ENCODE measurements at places on chromosomes 6 and 20.

DNA sequence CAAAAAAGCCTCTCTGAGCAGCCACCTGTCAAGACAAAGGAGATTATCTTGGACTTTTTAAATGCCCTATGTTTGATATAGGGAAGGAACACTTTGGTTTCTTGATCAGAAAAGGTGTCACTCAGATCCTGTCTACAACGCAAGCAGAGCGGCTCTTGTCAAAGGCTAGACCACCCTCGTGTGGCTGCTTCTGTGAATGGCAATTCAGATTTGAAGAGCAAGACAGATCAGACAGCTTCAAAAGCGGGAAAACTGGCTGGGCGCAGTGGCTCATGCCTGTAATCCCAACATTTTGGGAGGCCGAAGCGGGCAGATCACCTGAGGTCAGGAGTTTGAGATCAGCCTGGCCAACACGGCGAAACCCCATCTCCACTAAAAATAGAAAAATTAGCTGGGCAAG lies 10.1 kb upstream of the NXT1 start:
- no peak for DNase-seq

- DNase-seq: no peak
Observed at GRCh38 chr6:25007269-25007699, 71.5 kb upstream of the RIPOR2 start.

- no peak for DNase-seq
Observed at GRCh38 chr6:4632421-4632820, 143.8 kb upstream of the CDYL start.

DNA sequence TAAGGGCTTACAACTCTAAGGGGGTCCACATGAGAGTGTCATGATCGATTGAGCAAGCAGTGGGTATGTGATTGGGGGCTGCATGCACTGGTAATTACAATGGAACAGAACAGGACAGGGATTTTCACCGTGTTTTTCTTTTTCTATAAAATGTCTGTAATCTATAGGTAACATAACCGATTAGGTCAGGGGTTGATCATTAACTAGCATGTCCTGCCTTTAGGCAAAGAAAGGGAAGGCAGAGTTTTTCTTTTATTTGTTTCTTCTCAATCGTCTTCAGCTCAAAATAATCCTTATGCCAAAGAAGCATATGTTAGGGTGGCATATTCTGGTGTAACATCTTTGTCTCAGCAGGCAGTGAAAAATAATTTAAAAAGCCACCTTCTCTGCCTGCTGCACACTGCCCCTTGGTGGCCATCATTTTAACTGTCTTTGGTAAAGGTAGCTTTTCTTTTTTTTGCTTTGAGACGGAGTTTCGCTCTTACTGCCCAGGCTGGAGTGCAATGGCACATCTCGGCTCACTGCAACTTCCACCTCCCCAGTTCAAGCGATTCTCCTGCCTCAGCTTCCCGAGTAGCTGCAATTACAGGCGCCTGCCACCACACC lies 9.7 kb upstream of the CEP43 start:
- DNase-seq: no peak

DNA sequence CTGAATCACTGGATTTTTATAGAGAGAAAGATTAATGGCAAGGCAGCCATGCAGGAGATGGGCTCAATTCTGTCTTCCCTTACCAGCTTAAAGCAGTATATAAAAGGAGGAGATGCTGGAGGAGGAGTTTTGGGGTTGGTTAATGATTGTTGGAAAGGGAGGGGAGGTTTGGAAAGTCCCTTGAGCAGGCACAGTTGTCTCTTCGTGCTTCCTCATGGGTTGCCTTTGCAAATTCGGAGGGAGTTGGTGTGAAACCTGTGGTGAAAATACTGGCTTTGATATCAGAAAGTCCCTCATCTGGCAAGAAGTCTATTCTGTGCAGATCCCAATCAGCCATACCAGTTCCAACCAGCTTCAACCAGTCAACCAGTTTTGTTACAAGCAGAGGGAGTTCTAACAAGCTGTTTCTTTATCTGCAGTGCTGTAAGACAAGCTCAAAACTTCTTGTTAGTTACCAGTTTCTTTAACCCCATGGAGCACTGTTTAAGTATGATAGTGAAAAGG lies 107.0 kb downstream of the HIVEP1 start:
- no peak for DNase-seq

DNA sequence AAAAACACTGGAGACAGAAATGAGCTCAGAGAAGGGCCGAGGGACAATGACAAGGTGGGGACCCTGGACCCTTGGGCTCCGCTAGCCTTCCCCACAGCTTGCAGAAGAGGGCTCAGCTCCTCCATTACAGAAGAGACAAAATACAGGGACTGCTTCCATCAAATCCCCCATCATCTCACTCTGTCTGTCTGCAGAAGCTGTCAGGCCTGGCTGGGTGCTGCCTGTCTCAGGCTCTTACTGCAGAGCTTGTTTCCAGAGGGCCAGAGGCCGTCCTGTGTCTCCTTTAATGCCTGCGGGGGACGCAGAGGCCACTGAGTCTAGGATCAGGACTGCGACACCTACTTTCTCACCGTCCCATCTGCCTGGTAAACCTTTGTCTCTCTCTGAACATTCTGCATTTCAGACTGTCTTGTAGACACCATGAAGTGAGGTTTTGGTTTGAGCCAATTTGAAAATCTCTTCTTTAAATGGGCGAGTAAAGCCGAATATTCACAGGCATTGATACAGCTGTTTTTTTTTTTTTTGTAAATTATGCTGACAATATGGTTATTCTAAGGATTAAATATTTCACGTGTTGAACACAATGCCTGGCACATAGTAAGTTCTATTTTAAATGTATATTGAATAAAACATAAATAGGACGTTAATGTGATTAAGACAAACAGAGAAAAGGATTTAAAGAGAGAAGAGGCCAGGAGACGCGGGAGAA lies 28.3 kb downstream of the RNASET2 start:
- DNase-seq: no peak

DNA sequence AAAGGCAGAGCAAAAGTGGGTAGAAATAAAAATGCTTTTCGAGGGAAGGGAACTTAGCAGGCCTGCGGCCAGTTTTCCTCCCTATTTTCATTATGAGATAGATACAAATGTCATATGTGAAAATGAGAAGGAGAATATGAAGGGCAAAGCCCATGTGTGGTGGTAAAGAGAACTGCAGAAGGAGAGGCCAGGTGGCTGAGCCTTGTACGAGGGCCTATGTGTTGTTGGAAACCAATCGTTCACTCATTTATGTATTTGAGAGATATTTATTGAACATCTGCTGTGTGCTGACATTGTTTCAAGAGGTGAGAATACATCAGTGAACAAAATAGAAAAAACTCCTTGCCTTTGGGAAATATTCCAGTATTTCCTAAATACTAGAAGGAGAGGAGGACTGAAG lies 147.7 kb downstream of the SH3BGRL2 start:
- DNase-seq: no peak

DNA sequence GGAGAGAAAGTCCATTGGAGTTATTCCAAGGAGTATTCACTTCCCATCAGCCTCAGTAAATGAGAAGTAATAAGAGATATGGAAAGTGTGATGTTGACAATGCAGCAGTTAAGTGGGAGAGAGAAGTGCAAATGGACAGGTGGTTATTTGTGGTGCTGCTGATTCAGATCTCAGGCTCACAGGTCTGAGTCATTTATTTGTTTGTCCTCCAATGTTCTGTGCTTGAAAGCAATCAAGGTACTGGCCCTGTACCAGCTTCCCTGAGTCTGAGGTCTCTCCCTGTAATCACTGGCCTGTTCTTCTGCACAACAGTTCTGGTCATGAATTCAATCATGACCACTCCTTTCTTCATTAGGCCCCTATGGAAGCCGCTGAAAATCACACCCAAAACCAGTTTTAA lies 827.7 kb downstream of the MAFB start:
- no peak for DNase-seq

- peak; percentile 77 for DNase-seq
Observed at GRCh38 chr6:16760516-16761470, at the start of gene ATXN1. Gene ATXN1 (minus strand): TSS chr6:16761460.

- DNase-seq: no peak
Observed at GRCh38 chr6:170128811-170129681, 161.8 kb downstream of the DLL1 start.

DNA sequence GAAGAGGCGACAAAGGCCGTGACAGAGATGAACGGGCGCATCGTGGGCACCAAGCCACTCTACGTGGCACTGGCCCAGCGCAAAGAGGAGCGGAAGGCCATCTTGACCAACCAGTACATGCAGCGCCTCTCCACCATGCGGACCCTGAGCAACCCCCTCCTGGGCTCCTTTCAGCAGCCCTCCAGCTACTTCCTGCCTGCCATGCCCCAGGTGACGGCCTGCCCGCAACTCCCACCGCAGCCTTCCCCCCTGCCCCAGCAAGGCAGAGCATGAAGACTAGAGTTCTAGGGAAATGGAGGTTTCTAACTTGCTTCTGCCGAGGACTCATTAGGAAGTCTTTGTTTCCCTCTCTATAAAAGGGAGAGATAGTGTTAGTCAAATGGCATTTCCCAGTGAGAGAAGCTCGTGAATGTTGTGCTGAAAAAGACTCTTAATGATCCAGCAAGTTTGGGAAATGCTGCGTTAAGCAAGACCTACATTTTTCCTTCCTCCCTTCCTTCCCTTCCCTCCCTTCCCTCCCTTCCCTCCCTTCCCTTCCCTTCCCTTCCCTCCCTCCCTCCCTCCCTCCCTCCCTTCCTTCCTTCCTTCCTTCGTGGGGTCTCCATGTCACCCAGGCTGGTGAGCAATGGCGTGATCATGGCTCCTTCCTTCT lies 20.8 kb downstream of the PABPC1L start:
- DNase-seq: no peak

GRCh38 chr6:106247733-106248132 lies 77.8 kb downstream of the ATG5 start:
- DNase-seq: no peak

GRCh38 chr6:131966443-131966842 lies 15.3 kb upstream of the CCN2 start:
- DNase-seq: no peak

DNA sequence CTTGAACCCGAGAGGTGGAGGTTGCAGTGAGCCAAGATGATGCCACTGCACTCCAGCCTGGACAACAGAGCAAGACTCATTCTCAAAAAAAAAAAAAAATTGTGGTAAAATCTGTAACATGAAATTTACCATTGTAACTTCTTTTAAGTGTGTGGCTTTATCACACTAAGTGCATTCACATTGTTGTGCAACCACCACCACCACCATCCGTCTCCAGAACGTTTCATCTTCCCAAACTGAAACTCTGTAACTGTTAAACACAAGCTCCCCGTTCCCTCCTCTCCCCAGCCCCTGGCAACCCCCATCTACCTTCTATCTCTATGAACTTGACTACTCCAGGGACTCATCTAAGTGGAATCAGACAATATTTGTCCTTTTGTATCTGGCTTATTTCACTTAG lies 29.7 kb downstream of the PDRG1 start:
- no peak for DNase-seq

DNA sequence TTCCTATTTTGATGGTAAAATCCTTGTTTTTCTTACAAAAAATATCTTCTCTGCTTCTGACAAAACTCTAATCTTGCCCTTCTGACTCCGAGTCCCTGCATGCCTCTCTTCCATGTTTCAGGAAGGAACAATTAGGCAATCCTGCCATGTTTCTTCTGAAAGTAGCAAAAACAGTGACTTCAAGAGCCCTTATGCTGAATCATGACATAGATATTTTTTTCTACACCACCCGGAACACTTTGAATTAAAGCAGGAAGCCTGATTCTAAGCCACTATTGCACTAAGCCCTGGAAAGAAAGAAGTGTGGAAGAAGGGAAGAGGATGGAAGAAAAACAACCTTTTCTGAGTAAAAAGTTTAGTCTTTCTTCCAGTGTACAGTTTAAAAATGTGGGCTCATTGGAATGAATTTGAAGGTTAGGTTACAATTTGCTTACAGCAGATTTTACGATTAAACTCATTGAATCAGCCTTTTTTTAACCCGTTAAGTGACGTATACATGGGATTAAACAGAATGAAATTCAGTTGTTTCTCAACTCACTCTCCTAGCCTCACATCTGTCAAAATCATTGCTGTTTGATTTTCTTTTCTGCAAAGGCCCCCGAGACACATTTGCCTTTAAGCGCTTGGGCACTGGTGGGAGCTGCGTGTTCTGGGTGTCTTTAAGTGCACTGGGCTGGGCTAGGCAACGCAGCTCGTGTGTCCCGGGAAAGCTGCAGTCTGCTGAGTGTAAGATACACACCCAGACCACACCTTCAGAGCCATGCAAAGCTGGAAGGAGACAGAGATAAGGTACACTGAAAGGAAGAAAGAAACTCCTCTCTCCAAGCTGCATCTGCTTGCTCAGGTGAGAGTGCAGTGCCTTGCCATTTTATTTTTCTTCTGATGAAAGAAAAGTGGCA lies 159.4 kb upstream of the CITED2 start:
- no peak for DNase-seq

DNA sequence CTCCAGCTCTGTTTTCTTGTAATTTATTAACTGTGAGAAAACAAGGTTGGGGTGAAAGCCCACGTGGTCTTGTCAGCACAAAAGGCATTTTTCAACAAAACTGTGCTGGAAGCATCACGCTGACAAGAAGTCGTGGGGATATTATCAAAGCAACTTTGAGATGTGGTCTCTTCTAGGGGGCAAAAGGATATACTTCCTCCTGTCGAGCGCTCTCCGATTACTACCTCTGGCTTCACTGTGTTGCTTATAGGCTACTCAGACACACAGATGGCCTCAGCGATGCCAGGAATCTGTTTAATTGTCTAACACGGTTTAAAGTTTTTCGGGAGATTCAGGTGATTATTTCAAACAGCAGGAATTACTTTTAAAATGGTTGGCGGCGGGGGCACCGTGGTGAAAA lies 275.9 kb upstream of the SOX4 start:
- DNase-seq: no peak

DNA sequence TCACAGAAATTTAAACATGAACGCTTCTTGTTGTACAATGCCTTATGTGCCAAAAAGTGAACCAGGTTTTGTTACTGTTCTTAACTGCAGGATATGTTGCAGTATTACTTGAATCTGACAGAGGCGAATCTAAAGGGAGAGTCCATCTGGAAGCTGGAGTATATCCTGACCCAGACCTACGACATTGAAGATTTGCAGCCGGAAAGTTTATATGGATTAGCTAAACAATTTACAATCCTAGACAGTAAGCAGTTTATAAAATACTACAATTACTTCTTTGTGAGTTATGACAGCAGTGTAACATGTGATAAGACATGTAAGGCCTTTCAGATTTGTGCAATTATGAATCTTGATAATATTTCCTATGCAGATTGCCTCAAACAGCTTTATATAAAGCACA lies 19.9 kb downstream of the SMPDL3A start:
- DNase-seq: no peak

GRCh38 chr6:82419132-82419581 lies 55.5 kb downstream of the TPBG start:
- DNase-seq: no peak

- no peak for DNase-seq
Observed at GRCh38 chr6:34836008-34836407, 44.1 kb downstream of the BLTP3A start.

Data from frontal cortex (tissue), 4 donors.